ENCODE measurements at places on chromosomes 5 and 9.

DNA sequence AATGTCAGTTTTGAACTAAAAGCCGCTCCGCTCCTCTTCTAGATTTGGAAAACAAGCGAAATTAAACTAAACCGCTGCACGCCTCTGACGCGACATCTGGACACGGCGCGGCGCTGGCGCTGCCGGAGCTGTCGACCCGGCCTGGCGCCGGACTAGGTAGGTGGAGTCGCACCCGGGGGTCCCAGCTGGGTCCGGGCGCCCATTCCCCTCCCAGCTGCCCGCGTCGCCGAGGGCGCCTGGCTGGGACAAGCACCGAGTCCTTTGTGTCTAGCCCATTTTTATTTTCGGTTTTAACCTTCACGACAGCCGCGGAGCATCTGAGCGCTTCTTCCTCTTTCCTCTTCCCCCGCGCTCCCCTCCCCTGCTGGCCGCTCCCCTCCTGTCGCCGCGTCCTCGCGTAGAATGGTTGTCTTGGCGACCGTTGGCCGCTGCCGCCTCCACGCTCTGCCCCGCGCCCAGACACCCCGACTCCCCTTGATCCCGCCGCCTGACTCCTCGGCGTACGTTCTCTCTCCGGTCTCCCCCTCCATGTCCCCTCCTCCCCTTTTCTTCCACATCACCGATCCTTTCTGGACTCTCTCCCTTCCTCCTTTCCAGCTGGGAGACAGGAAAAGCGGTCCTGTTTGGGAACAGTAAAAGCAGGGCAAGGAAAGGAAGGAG is 545 bp downstream of the CDKN2B-AS1 start:
- DNase-seq = peak; percentile 69

GRCh38 chr9:138074516-138074915 is 196.9 kb downstream of the CACNA1B start:
- no peak for DNase-seq

- DNase-seq = no peak
These were observed 181.3 kb downstream of the SNCAIP start for GRCh38 chr5:122493091-122494021.

GRCh38 chr9:18595597-18595996 is 121.6 kb downstream of the ADAMTSL1 start:
- no peak for DNase-seq

DNA sequence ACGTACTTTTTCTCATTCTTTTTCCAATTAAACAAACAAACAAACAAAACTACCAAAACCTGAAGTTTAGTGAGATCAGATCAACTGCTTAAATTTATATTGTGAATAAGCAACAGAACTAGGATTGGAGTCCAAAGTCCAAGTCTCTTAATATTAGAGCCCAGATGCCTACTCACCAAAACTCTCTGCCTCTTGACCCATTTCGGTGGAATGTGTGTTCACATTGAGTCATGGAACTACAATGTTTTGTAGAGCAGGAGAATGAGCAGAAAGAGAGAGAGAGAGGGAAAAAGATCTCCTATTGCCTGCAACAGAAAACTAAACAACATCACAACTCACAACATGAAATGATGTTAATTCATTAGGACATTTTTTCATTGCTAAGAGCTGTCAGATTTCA is 751.1 kb downstream of the TLR4 start:
- DNase-seq = no peak

GRCh38 chr5:72515211-72515610 is 8.0 kb upstream of the ZNF366 start:
- DNase-seq = no peak

DNA sequence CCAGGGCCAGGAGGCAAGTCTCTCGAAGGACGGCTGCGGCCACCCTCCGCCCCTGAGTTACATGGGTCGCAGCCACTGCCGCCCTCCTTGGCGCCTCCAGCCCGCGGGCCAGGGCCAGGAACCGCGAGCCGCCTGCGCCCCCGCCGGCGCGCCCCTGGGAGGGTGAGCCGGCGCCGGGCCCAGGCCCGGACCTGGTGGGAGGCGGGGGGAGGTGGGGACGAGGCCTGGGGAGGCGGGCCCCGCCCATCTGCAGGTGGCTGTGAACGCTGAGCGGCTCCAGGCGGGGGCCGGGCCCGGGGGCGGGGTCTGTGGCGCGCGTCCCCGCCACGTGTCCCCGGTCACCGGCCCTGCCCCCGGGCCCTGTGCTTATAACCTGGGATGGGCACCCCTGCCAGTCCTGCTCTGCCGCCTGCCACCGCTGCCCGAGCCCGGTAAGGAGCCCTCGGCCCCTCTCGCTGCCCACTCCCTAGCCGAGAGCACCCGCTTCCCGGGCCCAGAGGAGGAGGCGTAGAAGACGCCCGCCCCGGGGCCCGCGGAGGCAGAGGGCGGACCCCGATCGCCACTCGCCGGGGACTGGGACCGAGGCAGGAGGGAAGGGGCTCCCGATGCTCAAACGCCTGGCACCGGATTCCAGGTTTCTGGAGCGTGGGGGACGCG is at the start of gene ASS1:
ASS1 (plus strand) TSS at position 397 of the 657 bp plus-strand sequence. CDS start 7,268 bp downstream, outside the sequence.
- DNase-seq = peak; percentile 7

DNA sequence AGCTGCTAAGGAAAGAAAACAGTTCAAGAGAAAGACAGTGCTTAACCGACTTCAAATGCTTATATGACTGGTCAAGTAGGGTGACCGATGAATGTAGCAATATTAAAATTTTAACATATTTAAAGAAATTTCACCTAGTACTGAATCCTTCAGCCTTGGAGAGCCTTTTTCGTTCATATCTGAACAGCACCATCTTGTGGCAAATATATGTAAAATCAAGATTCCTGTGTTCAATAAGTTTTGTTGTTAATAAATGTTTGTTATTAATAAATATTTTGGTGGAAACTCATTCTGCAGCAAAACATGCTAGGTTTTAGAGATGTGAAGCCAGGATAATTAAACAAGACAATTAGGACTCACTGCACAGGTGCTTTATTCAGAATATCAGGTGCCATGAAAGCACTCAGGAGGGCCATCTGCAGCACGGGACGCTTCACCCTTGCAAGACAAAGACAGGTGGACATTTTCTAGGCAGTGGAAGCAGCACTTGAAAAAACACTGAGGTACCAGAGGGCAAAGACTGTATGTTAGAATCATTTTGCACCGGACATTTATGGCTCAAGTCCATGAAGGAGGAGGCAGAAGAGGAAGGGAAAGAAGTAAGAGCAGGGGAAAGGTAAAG is 15.6 kb downstream of the TICAM2 start:
- DNase-seq = no peak

GRCh38 chr5:180816608-180817534 is 14.3 kb upstream of the MGAT1 start:
- no peak for DNase-seq

DNA sequence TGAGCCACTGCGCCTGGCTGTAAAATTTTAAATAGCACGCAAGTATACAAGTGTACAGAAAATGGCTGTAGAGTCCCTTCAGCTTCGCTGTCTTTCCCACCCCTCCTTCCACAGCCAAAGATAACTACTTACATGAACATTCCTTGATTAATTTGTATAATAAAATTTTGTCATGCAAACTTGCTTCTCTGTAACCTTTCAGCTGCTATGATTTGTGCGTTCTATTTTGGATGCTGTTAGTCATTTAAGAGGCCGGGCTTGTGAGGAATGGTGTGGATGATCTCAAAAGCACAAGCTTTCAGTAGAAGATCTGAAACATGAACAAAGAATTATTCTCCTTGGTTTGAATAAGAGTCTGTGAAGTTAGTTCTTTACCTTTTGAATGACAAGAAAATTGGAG is 115.0 kb upstream of the TLE1 start:
- no peak for DNase-seq

- no peak for DNase-seq
These were observed 8.5 kb downstream of the C5orf52 start for GRCh38 chr5:157679801-157680200.

GRCh38 chr5:7827610-7828009 is 23.3 kb downstream of the CFAP90 start:
- no peak for DNase-seq

GRCh38 chr9:27145143-27145542 is 36.1 kb downstream of the TEK start:
- no peak for DNase-seq

- DNase-seq = no peak
These were observed 9.7 kb upstream of the ORM1 start for GRCh38 chr9:114313186-114313585.

- DNase-seq = no peak
These were observed 106.7 kb downstream of the ADAMTS2 start for GRCh38 chr5:179238628-179238970.

- no peak for DNase-seq
These were observed 7.6 kb upstream of the EGR1 start for GRCh38 chr5:138457531-138458275.

GRCh38 chr9:29214690-29215253 is 1641.5 kb upstream of the C9orf72 start:
- DNase-seq = no peak

DNA sequence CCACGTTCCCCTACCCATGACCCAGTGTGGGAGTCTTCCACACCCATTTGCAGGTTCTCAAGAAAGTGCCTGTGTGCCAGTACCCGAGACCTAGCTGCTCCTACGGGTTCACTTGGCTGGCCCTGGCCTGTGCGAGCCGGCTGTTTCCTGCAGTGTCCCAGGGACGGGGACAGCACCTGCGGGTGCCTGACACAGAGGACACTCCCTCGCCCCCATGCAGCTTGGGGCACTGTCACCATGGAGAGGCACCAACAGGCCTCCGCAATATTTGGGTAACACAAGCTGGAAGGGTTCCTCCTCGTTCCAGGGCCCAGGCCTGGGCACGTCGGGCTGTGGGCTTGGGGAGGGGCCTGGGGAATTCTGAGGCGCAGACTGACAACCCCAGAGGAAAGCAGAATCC is 41.4 kb downstream of the DUSP1 start:
- no peak for DNase-seq

DNA sequence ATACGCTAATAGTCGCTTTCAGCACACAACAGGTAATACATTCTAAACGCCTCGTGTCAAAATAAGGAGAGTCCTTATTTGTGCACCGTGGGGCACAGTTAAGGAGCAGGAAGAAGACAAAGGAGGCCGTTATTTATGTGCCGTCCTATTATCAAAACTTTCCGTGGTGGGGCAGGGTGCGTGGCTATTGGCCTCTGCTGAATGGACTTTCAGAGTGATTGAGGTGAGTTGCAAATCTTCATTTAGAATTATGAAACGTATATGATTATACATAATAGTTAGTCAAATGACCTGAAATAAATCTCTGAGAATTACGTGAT is 833 bp downstream of the C5orf24 start:
- DNase-seq = no peak

DNA sequence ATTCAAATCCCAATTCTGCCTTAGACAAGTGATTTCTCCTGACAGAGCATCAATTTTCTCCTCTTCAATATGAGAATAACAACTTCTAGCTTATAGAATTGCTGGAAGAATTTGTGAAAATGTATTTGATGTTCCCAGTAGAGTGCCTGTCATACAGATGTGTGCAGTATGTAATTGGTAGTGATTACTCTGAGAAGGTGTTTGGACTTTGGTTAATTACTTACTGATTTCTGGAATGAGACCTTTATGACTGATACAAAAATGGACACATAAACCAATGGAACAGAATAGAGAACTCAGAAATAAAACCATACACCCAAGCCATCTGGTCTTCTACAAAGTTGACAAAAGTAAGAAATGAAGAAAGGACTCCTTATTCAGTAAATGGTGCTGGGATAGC is 101.9 kb upstream of the TRIM32 start:
- DNase-seq = no peak

- no peak for DNase-seq
These were observed 257.2 kb downstream of the KCTD16 start for GRCh38 chr5:144427866-144428265.

GRCh38 chr9:95985440-95986055 is 110.1 kb downstream of the ERCC6L2 start:
- no peak for DNase-seq

DNA sequence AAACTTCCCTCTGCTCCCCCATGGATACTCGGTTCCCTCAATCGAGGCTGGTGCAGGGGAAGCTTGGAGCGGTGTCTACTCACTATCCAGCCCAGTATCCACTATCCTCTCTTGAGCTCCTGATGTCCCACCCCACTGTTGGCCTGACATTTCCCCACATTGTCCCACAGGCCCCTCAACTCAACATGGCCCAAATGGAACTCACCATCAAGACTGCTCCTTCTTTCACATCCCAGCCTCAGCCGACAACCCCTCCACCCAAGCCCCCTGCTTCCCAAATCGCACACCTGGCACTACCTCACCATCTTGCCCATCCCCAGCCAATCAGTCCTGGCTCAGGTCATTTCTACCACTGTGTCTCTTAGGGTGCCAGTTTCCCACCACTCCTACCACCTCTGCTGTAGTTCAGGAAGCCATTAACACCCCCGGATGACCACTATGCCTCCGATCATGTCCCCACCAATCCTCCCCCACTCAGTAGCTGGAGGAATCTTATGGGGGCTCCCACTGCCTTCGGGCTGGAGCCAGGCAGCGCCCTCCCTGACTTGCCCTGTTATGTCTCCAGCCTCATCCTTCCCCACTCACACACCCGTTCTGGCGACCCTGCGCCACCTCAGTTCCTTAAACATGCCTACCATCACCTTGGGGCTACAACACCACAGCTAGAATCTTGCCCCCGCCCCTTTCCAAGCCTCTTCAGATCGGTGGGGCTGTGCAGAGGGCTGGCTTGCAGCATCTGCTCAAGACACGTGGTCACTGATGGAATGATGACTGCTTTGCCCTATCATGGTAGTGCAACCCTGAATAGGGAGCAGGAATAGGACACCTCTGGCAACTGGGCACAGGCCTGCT is 273.6 kb downstream of the FSTL4 start:
- DNase-seq = no peak

- no peak for DNase-seq
These were observed 65.9 kb upstream of the PLPP1 start for GRCh38 chr5:55600497-55601203.

GRCh38 chr5:53488195-53488722 is 7.8 kb downstream of the FST start:
- DNase-seq = no peak

GRCh38 chr5:2763533-2763794 is 12.0 kb upstream of the IRX2 start:
- DNase-seq = no peak

DNA sequence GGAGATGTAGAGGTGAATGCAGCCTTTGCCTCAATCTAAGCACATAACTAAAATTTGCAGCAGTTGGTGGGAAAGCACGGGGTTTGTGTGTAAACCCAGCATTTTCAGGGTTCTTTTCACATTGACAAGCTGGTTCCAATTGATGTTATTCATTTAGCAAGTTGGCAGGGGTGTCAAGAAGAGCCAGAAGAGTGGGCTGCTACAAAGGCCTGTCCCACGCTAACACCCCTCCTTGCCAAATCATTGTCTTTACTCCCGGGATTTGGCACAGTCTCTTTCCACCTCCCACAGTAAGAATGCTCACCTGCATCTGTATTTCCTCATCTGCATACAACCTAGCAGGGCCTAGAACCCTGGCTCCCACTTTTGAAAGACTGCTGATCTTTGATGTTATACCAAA is 11.8 kb downstream of the RGMB start:
- no peak for DNase-seq

Measured in T-helper 22 cell (primary cell).